ENCODE measurements at places on chromosomes 16 and 17.

DNA sequence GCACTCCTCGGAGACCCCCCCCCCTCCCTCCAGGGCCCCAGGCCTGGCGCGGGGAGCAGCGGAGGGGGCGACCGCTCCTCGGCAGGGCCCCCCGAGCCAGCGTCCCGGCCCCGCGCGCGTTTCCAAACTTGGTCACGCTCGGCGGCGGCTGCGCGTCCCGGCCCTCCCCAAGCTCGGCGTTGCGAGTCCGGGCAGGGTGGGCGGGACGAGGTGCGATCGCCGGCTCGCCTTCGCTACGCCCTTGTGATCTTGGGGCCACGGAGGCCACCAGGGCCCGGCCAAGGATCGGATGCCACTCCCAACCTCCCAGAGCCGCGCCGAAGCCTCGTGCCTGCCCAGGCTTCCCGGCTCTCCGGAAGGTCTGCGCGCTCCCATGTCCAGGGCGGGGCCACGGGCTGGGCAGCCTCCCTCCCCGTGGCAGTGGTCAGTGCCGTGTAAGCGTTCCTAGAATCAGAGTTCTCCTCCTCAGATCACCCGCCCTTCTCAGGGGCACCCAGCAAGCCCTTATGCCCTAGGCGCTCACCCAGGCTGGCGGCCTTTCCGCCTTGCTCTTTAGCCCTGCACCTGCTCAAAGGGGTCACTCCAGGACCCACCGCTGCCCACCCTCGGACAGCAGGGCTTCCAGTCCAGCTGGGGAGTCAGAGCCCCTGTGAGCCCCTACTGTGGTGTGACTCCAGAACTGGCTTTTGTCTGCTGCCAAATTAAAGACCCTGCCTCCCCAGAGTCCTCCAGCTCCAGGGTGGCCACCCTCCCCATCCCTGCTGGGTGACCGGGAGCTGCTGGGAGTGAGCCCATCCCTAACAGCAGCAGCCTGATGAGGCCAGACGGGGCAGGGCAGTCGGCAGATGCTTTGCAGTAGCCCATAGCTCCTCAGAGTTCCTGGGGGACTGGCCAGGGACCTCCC, 12.2 kb upstream of the MRPS23 start:
- DNase-seq, result no peak
- H3K4me3 ChIP-seq, result no peak overlapping the region
- no peak overlapping the region for H3K27ac ChIP-seq
- peaks cover 8% of the 10 kb centered on the region for H3K4me1 ChIP-seq

- H3K27ac ChIP-seq, result no peak overlapping the region
- no peaks in the 10 kb centered on the region for H3K4me1 ChIP-seq
- no peaks in the 10 kb centered on the region for H3K27me3 ChIP-seq
Measured at GRCh38 chr16:80664226-80664625, 123.4 kb downstream of the DYNLRB2 start.

DNA sequence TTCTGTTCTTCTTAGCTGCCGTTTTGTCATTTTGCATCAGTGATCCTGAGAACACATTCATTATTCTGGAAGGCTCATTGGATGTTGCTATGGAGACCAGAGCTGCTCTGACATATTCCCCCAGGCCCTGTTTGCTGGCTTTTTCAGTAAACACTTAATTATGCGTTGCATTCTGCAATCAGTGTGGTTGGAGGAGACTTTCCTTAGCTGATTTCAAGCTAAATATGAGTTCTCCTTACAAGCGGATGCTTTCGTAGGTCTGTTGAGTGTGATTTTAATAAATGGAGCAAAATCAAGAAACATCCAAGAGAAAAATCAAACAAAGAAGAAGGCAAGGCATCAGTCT, 38.2 kb upstream of the NUDT7 start:
- H3K27me3 ChIP-seq, result no peaks in the 10 kb centered on the region
- DNase-seq, result no peak
- no peak overlapping the region for H3K4me3 ChIP-seq
- no peaks in the 10 kb centered on the region for H3K4me1 ChIP-seq
- no peak overlapping the region for H3K27ac ChIP-seq
- H3K36me3 ChIP-seq, result no peaks in the 10 kb centered on the region

- no peak for DNase-seq
- H3K27ac ChIP-seq, result no peak overlapping the region
- no peak overlapping the region for H3K4me3 ChIP-seq
- no peaks in the 10 kb centered on the region for H3K36me3 ChIP-seq
- peaks cover 21% of the 10 kb centered on the region for H3K4me1 ChIP-seq
Measured at GRCh38 chr16:88599092-88599733, 29.0 kb downstream of the ZC3H18 start.

DNA sequence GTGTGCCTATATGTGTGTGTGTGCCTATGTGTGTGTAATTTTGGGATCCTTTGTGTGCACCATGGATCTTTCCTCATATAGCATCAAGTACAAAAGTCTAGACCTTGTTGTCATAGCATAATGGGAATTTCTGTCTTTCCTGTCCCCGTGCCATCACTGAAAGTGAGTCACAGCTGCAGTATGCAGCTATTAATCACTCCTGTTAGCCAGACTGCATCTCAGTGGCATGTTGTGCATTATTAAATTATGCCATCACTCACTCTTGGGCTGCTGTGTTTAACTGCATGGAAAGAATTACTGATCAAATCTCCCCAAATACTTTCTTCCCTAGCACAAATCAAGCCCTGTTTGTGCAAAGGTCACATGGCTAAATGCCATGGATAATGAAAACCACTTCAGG, 92.4 kb downstream of the CBLN1 start:
- H3K4me3 ChIP-seq, result no peak overlapping the region
- no peaks in the 10 kb centered on the region for H3K27me3 ChIP-seq
- no peaks in the 10 kb centered on the region for H3K36me3 ChIP-seq
- H3K4me1 ChIP-seq, result no peaks in the 10 kb centered on the region

- H3K36me3 ChIP-seq, result no peaks in the 10 kb centered on the region
- no peaks in the 10 kb centered on the region for H3K4me1 ChIP-seq
- DNase-seq, result no peak
- H3K4me3 ChIP-seq, result no peak overlapping the region
- no peak overlapping the region for H3K27ac ChIP-seq
- no peaks in the 10 kb centered on the region for H3K27me3 ChIP-seq
Measured at GRCh38 chr16:8552487-8553221, 37.7 kb downstream of the TMEM114 start.

DNA sequence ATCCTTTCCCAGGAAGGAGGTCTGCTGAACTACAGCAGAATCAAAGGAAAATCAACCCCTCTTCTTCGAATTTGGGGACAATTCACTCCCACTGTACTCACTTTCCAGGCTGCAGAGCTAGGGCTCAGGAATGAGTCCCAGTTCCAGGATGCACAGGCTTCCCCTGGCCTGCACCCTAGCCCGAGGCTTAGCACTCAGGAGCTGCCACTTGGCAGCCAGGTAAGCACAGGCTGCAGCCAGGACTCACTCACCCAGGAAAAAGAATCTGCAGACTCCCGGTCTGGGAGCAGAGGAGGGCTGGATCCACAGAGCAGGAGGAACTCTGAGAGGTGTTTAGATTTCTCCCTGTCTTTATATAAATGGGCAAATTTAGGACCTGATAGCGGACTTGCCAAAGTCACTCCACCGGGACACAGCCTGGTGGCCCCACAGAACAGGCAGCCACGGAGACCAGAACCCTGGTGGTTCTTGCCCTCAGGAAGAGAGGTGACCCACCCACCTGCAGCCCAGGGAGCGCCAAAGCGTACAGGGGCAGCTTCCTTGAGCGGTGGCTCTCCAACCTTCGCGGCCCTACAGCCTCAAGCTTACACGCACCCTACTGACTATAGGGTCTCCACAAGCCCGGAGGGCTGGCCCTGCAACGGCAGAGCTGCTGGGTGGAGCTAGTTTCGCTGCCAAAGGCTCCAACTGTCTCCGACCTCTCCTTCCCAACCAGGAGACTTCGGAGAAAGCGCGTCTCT, 4.8 kb downstream of the CBLN1 start:
- no peak for DNase-seq
- H3K36me3 ChIP-seq, result no peaks in the 10 kb centered on the region
- no peak overlapping the region for H3K27ac ChIP-seq
- H3K27me3 ChIP-seq, result peaks cover 52% of the 10 kb centered on the region
- H3K4me3 ChIP-seq, result no peak overlapping the region

DNA sequence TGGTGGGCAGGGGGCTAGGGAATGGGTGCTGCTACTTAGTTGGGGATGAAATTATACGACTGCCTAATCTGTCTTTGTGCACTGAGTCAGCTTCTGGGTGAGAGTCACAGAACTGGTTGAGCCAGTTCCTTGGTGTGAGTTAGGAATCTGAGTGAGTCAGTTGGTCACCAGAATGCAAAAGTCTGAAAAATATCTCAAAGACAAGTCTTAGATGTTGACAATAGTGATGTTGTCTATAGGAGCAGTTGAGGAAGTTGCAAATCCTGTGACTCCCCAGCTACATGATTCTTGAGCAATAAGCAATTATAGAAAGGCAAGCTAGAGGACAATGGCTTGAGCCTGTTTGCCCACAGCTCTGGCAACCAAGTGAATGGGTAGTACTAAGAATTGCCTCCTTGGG, 399.2 kb downstream of the CNTNAP4 start:
- no peaks in the 10 kb centered on the region for H3K27me3 ChIP-seq
- no peak for DNase-seq
- no peak overlapping the region for H3K27ac ChIP-seq
- H3K4me1 ChIP-seq, result no peaks in the 10 kb centered on the region
- H3K36me3 ChIP-seq, result no peaks in the 10 kb centered on the region
- no peak overlapping the region for H3K4me3 ChIP-seq

- DNase-seq, result no peak
- H3K4me3 ChIP-seq, result no peak overlapping the region
- H3K36me3 ChIP-seq, result no peaks in the 10 kb centered on the region
- no peaks in the 10 kb centered on the region for H3K4me1 ChIP-seq
Measured at GRCh38 chr16:54280751-54281150, 5.8 kb downstream of the IRX3 start.

DNA sequence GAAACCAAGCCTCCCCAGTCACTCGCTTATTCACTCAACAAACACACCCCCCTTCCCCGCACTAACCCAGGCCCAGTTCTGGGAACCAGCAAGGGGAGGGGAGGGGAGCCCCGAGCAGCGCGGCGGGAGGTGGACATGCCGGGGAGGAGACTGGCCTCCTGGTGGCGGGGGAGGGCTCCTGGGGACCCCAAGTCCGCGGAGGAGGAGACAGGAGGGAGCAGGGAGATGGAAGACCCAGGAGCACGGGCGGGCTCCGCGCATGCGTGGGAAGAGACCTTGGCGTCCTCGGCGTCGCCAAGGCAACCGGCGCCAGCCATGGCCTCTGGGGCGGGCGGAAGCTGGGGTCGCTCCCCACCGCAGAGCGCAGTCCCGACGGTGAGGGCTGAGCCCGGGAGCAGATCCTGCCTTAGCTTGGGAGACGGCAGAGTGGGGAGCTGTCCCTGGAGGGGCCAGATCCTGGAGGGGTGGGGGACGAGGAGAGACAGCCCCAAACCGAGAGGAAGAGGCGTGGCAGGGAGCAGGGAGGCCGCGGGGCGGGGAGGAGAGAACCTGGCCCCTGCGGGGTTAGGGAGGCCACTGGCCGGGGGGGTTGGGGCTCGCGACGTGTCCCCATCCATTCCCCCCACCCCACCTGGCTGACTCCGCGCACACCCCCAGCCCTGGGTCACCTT, at the start of gene PRR29:
Gene PRR29 (plus strand): TSS at position 302 of the 671 bp plus-strand sequence. CDS start 14 bp downstream, at position 316.
- peak within 1 kb of the TSS; percentile 70 for H3K4me3 ChIP-seq
- no peaks in the 10 kb centered on the region for H3K36me3 ChIP-seq
- no peaks in the 10 kb centered on the region for H3K27me3 ChIP-seq
- no peaks in the 10 kb centered on the region for H3K4me1 ChIP-seq

DNA sequence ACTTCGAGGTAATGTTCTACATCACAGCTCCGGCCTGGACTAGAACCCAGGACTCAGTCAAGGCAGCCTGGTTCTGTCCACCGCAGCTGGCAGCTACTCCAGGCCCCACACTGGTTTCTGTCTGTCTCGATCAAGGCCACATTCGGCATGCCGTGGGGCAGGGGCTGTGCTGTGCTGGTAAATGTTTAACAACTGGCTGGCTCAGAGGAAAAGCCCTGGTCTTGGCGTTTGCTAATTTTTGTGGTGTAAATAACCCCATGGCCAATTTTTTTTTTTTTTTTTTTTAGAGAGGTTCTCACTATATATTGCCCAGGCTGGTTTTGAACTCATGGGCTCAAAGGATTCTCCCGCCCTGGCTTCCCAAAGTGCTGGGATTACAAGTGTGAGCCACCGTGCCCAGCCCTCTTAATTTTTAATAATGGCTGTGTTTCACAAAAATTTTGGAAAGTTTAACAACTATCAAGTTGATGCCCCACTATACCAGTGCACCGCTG, 328 bp upstream of the DRC7 start:
- H3K27me3 ChIP-seq, result no peaks in the 10 kb centered on the region
- H3K36me3 ChIP-seq, result no peaks in the 10 kb centered on the region
- H3K4me1 ChIP-seq, result no peaks in the 10 kb centered on the region
- H3K27ac ChIP-seq, result no peak overlapping the region

GRCh38 chr16:61909074-61909473, 127.2 kb downstream of the CDH8 start:
- no peak for DNase-seq
- no peak overlapping the region for H3K27ac ChIP-seq
- H3K36me3 ChIP-seq, result no peaks in the 10 kb centered on the region
- H3K27me3 ChIP-seq, result no peaks in the 10 kb centered on the region

GRCh38 chr16:20221208-20221607, 106.1 kb downstream of the GP2 start:
- no peak overlapping the region for H3K27ac ChIP-seq
- DNase-seq, result no peak
- no peaks in the 10 kb centered on the region for H3K36me3 ChIP-seq
- H3K4me1 ChIP-seq, result no peaks in the 10 kb centered on the region

- no peak for DNase-seq
- no peaks in the 10 kb centered on the region for H3K27me3 ChIP-seq
- no peaks in the 10 kb centered on the region for H3K4me1 ChIP-seq
Measured at GRCh38 chr16:58884141-58884540, 150.0 kb upstream of the GOT2 start.

GRCh38 chr17:60659156-60659555, 18.5 kb upstream of the BCAS3 start:
- no peaks in the 10 kb centered on the region for H3K4me1 ChIP-seq
- H3K36me3 ChIP-seq, result no peaks in the 10 kb centered on the region
- no peak overlapping the region for H3K4me3 ChIP-seq
- no peaks in the 10 kb centered on the region for H3K27me3 ChIP-seq
- DNase-seq, result no peak

GRCh38 chr16:10646581-10647263, 48.0 kb downstream of the TEKT5 start:
- no peaks in the 10 kb centered on the region for H3K36me3 ChIP-seq
- no peak overlapping the region for H3K27ac ChIP-seq
- H3K4me3 ChIP-seq, result no peak overlapping the region
- DNase-seq, result no peak

GRCh38 chr17:55549140-55549539, 37.9 kb upstream of the SMIM36 start:
- H3K27ac ChIP-seq, result no peak overlapping the region
- no peaks in the 10 kb centered on the region for H3K36me3 ChIP-seq
- no peaks in the 10 kb centered on the region for H3K4me1 ChIP-seq
- no peaks in the 10 kb centered on the region for H3K27me3 ChIP-seq
- DNase-seq, result peak; percentile 28

- DNase-seq, result peak; percentile 30
- no peak overlapping the region for H3K4me3 ChIP-seq
- no peaks in the 10 kb centered on the region for H3K36me3 ChIP-seq
- H3K27ac ChIP-seq, result no peak overlapping the region
- H3K27me3 ChIP-seq, result no peaks in the 10 kb centered on the region
Measured at GRCh38 chr17:42221886-42222745, 27.8 kb upstream of the GHDC start.
